ENCODE measurements at places on chromosomes 2 and 18.

DNA sequence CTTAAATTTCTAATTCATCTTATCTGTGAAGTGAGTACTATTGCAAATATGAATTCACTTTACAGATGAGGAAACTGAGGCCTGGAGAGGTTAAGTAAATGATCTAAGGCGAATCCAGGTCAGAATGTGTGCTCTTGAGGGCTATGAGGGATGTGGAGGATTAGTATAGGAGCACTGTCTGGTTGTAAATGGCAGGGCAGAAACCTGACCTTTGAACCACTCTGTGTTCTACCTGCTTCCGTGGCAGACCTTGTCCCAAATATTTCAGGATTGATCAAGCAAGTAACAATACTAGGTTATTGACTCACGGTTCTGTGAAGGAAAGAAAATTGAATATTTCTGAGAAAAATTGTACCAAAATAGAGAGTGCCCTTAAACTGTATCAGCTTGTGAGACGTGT, 74.7 kb downstream of the PTPRM start:
- no peak for DNase-seq

DNA sequence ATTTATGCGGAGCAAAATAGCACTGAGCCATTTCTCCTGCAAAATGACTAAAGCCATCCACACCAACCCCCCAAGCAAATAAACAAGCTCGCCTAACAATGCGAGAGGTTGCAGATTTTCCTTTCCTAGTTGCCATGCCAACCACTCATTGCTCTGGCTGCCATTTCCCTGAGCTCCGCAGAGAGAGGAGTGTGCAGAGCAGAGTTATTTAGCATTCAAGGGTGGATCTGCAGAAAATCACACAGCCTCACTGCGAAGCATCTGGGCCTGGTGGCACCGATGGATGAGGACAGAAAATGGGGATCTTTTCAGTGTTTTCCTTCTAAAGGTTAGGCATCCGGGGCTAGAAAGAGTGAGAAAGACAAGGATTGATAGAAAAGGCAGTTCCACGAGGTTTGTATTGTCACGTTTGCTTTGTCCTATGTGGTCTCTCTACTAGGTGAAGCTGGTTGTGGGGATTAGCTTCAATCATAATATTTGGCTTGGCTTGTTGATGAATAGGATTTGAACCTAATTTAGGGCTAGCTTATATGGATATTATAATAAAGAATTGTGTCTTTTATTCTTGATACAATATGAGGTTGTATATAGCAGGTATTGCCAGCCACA, 110.2 kb upstream of the UNC80 start:
- no peak for DNase-seq

- DNase-seq = no peak
These were observed 657.9 kb upstream of the SLC8A1 start for GRCh38 chr2:41109744-41110143.

- DNase-seq = no peak
These were observed 154.9 kb downstream of the AQP4 start for GRCh38 chr18:26710470-26711096.

- no peak for DNase-seq
These were observed 630.8 kb upstream of the PIK3C3 start for GRCh38 chr18:41324020-41324791.

- DNase-seq = no peak
These were observed 379.0 kb upstream of the RND3 start for GRCh38 chr2:150866431-150866830.

DNA sequence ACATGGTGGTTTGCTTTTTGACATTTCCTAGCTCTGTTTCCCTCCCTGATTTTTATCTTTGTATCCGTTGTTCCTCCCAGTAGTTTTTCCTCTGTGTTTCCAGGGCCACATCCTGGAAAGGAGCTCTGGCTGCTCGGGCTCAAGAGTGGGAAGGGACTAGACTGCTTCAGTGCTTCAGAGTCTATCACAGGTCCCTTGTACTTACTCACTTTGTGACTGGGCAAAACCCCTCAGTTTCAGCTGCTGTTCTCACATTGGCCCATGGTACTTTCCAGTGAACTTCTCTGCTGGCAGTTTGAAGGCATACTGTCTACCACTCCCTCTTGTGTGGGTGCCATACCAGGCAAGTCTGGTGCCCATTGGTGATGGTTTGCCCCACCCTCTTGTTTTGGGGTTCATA, 7.5 kb upstream of the STAMBP start:
- no peak for DNase-seq

- DNase-seq = peak; percentile 8
These were observed 31.6 kb upstream of the NCK2 start for GRCh38 chr2:105712981-105713596.

- peak; percentile 59 for DNase-seq
These were observed 25.3 kb upstream of the NOTO start for GRCh38 chr2:73176881-73177644.

GRCh38 chr2:71785516-71785981, 332.2 kb downstream of the DYSF start:
- no peak for DNase-seq

DNA sequence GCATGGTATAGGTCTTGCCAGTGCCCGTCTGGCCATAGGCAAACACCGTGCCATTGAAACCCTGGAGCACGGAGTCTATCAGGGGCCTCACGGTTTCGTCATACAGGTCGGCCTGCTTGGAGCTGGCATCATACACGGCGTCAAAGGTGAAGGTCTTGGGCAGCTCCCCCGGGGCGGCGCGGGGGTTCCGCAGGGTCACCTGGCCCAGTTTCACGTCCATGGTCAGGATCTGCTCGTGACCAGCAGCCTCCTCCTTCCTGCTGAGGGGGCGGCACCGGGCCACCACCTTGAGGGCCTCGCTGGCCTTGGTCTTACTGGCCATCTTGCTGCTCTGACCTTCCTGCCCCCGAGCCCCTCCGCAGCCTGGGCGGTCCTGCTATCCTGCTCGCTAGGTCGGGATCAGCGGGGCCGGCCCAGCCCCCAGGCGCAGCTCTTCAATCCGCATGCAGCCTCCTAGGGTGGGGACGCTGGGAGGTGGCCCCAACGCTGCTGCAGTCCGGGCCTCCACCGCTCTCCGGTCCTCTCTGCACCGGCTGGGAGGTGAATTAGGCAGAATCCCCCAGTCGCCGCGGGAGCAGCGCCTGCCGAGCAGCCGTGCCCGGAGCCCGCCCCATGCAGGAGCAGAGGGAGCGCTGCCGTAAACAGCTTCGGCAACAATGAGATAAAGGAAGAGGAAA, 563 bp downstream of the KIF3C start:
- DNase-seq = no peak

DNA sequence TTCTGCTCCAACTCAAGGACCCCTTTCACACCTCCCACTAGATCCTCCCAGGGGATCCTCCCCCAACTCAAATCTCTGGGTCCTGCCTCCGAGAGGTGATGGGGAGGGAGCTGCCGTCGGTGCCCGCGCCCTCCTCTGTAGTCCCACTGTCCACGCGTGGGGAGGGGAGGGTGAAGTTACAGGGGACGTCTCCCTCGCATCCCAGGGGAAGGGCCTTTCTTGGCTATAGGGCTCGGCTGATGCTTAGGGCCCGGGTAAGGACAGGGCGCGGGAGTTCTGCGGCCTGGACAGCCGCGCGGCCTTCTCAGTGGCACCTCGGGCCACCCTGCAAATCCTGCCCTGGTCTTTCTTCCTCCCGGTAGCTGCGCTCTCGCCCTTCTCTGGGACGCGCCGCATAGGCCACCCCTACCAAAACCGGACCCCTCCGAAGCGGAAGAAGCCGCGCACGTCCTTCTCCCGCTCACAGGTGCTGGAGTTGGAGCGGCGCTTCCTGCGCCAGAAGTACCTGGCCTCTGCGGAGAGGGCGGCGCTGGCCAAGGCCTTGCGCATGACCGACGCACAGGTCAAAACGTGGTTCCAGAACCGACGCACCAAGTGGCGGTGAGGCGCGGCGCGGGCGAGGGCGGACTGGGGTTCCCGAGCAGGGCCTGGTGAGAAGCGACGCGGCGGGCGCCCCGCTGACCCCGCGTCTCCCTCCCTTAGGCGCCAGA, 1.2 kb downstream of the TLX2 start:
- no peak for DNase-seq

GRCh38 chr18:32482117-32482516, 11.4 kb upstream of the GAREM1 start:
- no peak for DNase-seq

GRCh38 chr2:77005522-77005921, 516.7 kb downstream of the LRRTM4 start:
- DNase-seq = peak; percentile 85

GRCh38 chr2:113232740-113233139, 46.0 kb downstream of the PAX8 start:
- no peak for DNase-seq

DNA sequence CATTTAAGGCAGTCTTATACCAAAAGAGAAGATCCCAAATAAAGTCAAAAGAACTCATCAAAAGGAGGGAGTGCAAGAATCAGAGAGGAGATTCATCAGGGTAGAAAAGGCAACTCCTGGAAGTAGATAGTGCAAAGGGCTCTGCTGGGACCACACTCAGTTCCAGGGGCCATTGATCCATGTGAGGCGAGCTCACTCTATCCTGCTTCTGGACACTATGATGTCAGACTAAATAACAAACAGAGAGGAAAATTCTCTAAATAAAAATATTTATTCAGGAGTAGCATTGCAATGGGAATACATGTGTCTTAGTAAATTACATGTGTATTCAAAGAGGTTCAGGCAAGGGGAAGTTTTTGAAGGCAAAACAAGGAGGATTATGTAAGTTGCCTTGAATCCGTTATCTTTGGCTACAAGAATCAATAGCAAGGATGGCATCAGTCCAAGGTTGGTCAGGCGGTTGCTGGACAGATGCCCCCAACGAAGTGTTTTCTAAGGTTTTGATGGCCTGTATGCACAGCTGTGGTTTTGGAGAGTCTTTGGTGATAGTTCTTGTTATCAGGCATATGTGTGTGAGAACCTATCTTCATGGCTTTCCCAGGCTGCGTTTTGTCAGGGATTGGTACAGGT, 13.2 kb upstream of the SERPINB12 start:
- DNase-seq = no peak

DNA sequence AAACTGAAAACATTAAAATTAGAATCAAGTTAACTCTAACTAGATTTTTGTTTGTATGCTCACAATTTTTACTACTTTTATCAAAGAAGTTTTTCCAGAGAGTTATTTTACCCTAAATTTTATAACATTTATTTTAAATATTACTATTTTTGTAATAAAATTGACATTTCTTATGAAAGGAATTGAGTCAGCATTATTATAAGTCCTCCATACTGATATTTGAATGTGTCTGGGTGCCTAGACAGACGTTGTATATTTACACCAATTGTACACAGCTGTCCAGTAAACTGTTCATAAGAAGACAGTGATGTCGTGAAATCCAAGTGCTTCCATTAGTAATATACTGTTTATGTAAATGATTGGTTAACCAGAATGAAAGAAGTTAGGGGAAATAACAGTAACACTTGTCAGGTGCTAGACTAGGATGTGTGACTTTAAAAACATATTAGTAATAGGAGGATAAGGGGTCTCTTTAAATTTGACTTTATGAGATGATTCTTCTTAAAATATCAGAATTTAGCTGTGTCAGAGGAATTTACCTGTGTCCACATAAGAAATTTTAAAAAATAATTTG, 73.7 kb downstream of the TANK start:
- no peak for DNase-seq

DNA sequence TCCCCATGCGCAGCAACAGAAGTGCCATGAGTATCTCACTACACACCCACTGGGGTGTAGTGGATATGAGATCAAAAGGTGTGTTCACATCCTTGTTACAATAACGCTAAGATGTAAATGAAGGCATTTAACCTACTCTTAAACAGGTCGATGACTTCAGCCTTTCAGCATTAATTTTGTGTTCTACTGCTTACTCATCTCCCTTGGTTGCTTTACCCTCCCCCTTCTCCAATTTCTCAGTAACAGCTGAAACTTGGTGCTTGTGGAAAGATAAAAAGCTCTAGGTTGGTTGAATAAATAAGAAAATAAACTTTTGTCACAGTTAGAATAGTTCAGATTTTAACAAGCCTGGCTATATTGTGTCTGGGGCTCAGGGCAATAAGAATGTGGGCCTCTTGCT, 147.5 kb upstream of the SESTD1 start:
- no peak for DNase-seq

GRCh38 chr2:239258248-239258647, 142.6 kb downstream of the HDAC4 start:
- no peak for DNase-seq

DNA sequence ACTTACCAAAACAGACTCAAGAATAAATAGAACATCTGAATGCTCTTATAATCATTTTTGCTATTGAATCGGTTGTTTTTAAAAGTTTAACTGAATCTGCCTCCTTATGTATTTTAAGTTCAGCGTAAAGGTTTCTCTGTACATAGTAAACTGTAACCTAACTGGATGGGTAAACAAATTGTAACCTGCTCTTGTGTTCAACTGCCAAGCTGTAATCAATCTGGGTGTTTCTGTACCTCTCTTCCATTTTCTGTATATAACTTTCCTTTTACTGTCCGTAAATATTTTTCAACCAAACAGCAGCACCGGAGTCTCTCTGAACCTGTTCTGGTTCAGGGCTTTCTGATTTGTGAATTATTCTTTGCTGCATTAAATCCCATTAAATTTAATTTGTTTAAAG, 27.6 kb upstream of the DNAH7 start:
- no peak for DNase-seq

GRCh38 chr2:51165534-51166260, 133.8 kb upstream of the NRXN1 start:
- no peak for DNase-seq

DNA sequence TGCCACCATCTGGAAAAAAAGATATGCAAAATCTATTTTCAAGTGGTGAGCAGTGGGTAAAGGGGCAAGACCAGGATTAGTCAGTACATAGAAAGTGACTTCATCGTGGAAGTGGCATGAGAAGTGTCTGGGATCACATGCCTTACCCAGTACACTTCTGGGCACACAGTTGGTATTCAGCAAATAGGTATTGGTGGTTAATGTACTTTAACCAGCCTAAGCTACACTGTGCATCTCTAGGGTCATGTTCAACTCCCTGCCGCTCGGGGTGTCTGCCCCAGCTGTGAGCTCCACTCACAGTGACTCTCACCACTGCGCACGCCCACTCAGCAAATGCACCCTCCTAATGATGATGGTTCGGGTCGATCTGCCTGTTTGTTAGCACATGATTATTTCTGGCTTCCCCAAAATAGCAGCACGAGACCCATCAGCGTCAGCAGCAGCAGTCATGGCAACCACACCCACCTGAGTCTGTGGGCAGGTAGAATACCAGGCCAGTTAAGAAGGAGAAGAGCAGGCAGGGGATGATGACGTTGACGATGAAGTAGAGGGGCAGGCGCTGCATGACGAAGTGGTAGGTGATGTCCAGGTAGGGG, 11.1 kb downstream of the CHRNA1 start:
- DNase-seq = no peak

GRCh38 chr18:43931439-43931838, 654.1 kb upstream of the SYT4 start:
- DNase-seq = no peak

DNA sequence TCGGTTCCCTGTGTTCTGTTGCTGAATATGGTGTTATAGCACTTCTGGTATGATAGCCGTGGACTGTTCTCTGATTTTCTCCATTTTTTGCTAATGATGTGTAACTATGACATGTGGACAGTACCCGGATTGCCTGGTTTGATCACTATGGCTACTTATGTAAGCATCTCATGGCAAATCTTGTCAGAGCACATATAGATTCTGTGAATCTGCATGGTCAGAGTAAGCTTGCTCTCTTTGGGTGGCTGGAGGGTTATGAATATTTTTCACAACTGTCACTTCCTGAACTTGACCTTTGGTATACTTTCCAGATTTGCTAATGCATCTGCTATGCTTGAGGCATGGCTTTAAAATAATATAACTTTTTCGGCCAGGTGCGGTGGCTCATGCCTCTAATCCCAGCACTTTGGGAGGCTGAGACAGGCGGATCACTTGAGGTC, 36.8 kb upstream of the ATP8B1 start:
- DNase-seq = no peak

Measured in kidney glomerular epithelial cell (primary cell).